ENCODE measurements at places on chromosomes 2 and 18.

- DNase-seq: no peak
- H3K27ac ChIP-seq: no peak overlapping the region
- H3K4me3 ChIP-seq: no peak overlapping the region
- no peaks in the 10 kb centered on the region for H3K27me3 ChIP-seq
- H3K4me1 ChIP-seq: peaks cover 7% of the 10 kb centered on the region
- H3K36me3 ChIP-seq: no peaks in the 10 kb centered on the region
Measured at GRCh38 chr18:24628326-24628725, 167.9 kb downstream of the HRH4 start.

- no peak for DNase-seq
- H3K27me3 ChIP-seq: no peaks in the 10 kb centered on the region
- no peaks in the 10 kb centered on the region for H3K4me1 ChIP-seq
- no peak overlapping the region for H3K4me3 ChIP-seq
- H3K36me3 ChIP-seq: no peaks in the 10 kb centered on the region
Measured at GRCh38 chr18:50611529-50611941, 51.6 kb downstream of the MAPK4 start.

- no peak overlapping the region for H3K4me3 ChIP-seq
- H3K27me3 ChIP-seq: no peaks in the 10 kb centered on the region
- H3K27ac ChIP-seq: no peak overlapping the region
- no peak for DNase-seq
Measured at GRCh38 chr2:148906124-148906523, 31.1 kb downstream of the KIF5C start.

DNA sequence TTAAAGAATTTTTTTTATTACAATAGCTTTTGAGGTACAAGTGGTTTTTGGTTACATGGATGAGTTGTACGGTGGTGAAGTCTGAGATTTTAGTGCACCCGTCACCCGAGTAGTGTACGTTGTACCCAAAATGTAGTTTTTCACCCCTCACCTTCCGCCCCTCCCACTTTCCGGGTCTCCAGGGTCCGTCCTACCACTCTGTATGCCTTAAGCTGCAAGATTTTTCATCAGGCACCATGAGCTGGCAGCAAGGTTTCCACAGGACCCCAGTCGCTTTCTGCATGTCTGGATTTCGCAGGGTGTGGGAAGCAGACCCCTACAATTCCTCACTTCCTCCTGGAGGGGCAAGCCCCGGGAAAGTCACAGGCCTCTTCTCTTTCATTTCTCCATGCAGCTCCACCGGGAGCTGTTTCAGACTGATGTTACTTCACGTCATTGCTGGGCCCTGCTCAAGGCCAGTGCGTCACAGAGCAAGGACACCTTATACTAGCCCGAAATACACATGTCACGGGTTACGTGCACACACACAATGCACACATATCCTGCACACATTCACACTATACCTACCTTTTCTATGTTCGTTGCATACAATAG lies 179.1 kb downstream of the ZFP36L2 start:
- H3K4me1 ChIP-seq: peaks cover 24% of the 10 kb centered on the region
- no peak overlapping the region for H3K27ac ChIP-seq
- no peaks in the 10 kb centered on the region for H3K36me3 ChIP-seq
- no peaks in the 10 kb centered on the region for H3K27me3 ChIP-seq
- H3K4me3 ChIP-seq: no peak overlapping the region

- H3K4me3 ChIP-seq: no peak overlapping the region
- H3K36me3 ChIP-seq: no peaks in the 10 kb centered on the region
- no peaks in the 10 kb centered on the region for H3K27me3 ChIP-seq
- H3K27ac ChIP-seq: no peak overlapping the region
- DNase-seq: no peak
Measured at GRCh38 chr18:64377446-64377845, 228.6 kb upstream of the LINC00305 start.

- no peaks in the 10 kb centered on the region for H3K36me3 ChIP-seq
- DNase-seq: peak; percentile 86
- H3K27me3 ChIP-seq: no peaks in the 10 kb centered on the region
- peaks cover 36% of the 10 kb centered on the region for H3K4me1 ChIP-seq
- H3K27ac ChIP-seq: peak overlapping the region; percentile 84
Measured at GRCh38 chr2:175855794-175856453, 146.1 kb downstream of the LNPK start.

GRCh38 chr2:161871113-161871512 lies 202.9 kb downstream of the DPP4 start:
- H3K4me3 ChIP-seq: no peak overlapping the region
- no peak overlapping the region for H3K27ac ChIP-seq
- no peak for DNase-seq
- H3K4me1 ChIP-seq: no peaks in the 10 kb centered on the region
- H3K27me3 ChIP-seq: no peaks in the 10 kb centered on the region

DNA sequence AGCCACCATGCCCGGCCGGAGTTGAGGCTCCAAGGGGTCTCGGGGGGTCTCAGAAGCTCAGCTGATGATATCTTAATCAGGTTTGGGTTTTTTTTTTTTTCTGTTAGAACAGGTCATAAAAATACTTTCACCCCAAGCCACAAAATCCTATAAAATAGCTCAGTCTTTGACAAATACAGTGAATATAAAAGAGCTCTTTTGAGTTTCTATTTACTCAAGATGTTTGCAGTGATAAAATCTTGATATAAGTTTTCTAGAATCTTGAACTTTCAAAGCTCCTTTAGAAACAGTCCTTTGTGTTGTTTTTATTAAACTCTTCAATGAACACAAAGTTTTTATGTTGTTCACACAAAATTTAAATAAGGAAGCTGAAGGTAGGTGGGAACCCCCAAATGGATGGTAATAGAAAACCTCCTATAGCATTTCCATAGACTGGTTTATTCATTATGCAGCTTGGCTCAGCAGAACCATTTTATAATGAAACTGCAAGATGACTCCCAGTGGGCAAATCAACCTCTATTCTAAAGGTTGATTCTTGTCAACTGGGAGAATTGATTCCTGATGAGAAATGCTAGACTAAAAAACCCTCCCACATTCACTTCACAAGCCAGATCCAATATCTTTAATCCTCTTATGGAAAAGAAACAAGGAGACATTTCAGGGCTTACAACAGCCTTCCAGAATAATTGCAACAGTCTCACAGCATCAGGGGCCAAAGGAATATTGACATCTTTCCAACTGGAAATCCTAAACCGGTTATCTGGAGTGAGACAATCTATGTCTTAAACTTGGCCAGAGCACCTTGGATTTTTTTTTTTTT lies 13.6 kb upstream of the NARS1 start:
- H3K27ac ChIP-seq: no peak overlapping the region
- H3K4me1 ChIP-seq: no peaks in the 10 kb centered on the region
- no peak for DNase-seq
- no peak overlapping the region for H3K4me3 ChIP-seq

DNA sequence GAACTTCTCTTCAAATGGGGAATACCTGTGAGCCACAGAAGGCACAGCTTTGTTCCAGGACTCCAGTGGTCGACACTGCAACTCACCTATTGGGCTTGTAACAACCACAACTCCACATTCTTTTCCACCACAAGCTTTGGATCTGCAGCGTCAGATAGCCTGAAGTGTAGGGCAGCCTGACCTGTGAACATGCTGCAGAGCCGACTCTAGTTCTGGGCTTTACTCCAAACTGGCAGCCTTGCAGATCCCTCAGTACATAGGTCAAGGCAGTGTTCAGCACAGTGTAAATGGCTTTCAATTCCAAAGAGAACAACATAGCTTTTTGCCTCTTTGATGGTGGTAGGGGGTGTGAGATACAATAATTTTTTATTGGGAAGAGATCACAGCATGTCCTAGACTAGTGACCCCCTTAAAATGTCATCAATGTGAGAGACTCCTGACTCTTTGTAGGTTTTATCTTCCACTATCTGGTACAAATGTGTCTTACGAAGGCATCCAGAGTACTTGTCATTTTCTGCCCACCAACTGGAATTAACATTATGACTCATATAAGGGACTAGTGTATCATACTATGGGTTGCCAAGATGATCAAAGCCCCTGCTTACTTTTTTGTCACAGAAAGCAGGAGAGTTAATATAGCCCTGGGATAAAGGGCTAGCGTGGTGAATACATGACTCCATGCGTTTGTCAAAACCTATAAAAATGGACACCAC lies 149.8 kb downstream of the COPS8 start:
- H3K27ac ChIP-seq: peak overlapping the region; percentile 41
- no peak overlapping the region for H3K4me3 ChIP-seq
- H3K27me3 ChIP-seq: no peaks in the 10 kb centered on the region
- no peaks in the 10 kb centered on the region for H3K36me3 ChIP-seq

DNA sequence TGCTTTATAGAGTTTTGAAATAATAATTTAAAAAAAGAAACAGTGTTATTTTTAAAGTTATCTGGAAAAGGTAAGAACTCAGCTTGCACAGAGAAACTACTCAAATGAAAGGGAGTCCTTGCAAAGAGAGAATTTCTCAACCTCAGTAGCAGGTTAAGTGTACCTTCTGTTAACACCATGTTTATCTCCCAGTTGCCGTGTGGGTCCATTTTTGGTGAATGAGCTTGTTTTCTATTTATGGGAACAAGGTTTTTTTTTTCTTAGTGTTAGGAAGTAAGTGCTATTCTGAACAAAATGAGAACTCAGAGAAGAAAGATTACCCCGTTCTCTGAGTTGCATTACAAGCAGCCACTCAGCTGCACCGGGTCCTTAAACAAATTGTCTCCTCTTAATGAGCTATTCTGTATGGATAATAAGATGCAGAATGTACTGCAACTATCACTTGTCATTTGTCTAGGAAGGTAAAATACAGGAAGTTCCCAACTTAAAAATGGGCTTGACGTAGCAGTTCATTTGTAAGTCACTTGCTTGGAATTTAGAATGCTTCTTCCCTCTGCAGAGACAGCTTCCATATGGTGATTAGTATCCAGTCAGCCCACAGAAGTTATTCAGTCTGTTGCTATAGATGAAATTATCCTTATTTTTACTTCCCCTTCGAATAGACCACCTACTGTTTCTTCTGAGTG lies 74.9 kb downstream of the LTBP1 start:
- no peaks in the 10 kb centered on the region for H3K27me3 ChIP-seq
- peaks cover 32% of the 10 kb centered on the region for H3K4me1 ChIP-seq
- no peak overlapping the region for H3K4me3 ChIP-seq
- H3K36me3 ChIP-seq: no peaks in the 10 kb centered on the region

- no peaks in the 10 kb centered on the region for H3K36me3 ChIP-seq
- DNase-seq: no peak
- no peaks in the 10 kb centered on the region for H3K4me1 ChIP-seq
- H3K4me3 ChIP-seq: no peak overlapping the region
- no peak overlapping the region for H3K27ac ChIP-seq
Measured at GRCh38 chr2:38943784-38944183, 54.1 kb downstream of the ARHGEF33 start.

- peaks cover 44% of the 10 kb centered on the region for H3K27me3 ChIP-seq
- H3K27ac ChIP-seq: no peak overlapping the region
- no peaks in the 10 kb centered on the region for H3K36me3 ChIP-seq
- peaks cover 11% of the 10 kb centered on the region for H3K4me1 ChIP-seq
- no peak for DNase-seq
Measured at GRCh38 chr2:218858671-218859555, 692 bp upstream of the WNT6 start.

- DNase-seq: no peak
- peaks cover 38% of the 10 kb centered on the region for H3K4me1 ChIP-seq
- peak overlapping the region; percentile 13 for H3K27ac ChIP-seq
- no peaks in the 10 kb centered on the region for H3K36me3 ChIP-seq
Measured at GRCh38 chr2:6881046-6881445, 3.5 kb downstream of the RSAD2 start.

DNA sequence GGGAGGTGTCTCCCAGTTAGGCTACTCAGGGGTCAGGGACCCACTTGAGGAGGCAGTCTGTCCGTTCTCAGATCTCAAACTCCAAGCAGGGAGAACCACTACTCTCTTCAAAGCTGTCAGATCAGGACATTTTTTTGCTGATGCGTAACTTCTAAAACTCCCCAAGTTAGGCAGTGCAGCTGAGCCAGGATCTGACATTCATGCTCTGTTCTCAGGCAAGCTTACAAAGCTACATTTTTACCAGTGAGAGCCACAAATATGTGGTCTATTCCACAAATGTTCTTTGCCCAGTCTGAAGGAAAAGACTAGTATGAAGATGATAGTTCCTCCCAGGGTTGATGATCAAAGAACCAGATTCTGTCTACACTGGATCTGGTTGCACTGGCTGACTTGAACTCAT lies 184.1 kb downstream of the MTCL1 start:
- DNase-seq: no peak
- no peaks in the 10 kb centered on the region for H3K4me1 ChIP-seq
- H3K4me3 ChIP-seq: no peak overlapping the region
- H3K27me3 ChIP-seq: no peaks in the 10 kb centered on the region
- H3K27ac ChIP-seq: no peak overlapping the region
- no peaks in the 10 kb centered on the region for H3K36me3 ChIP-seq

GRCh38 chr18:63002305-63002704 lies 287.0 kb downstream of the PHLPP1 start:
- no peak for DNase-seq
- H3K36me3 ChIP-seq: no peaks in the 10 kb centered on the region
- H3K27me3 ChIP-seq: no peaks in the 10 kb centered on the region
- H3K27ac ChIP-seq: no peak overlapping the region
- no peak overlapping the region for H3K4me3 ChIP-seq

GRCh38 chr2:120464448-120464931 lies 118.6 kb downstream of the INHBB start:
- no peak for DNase-seq
- peaks cover 13% of the 10 kb centered on the region for H3K4me1 ChIP-seq
- H3K36me3 ChIP-seq: no peaks in the 10 kb centered on the region
- H3K27me3 ChIP-seq: no peaks in the 10 kb centered on the region
- no peak overlapping the region for H3K4me3 ChIP-seq

- H3K36me3 ChIP-seq: no peaks in the 10 kb centered on the region
- H3K4me1 ChIP-seq: peaks cover 54% of the 10 kb centered on the region
- H3K27ac ChIP-seq: peak within 1 kb of the TSS; percentile 90
Measured at GRCh38 chr2:238287737-238288649, at the start of gene PER2. Gene PER2, minus strand, starts transcription at chr2:238288610. Its CDS starts 10,674 bp downstream, at chr2:238277936.

DNA sequence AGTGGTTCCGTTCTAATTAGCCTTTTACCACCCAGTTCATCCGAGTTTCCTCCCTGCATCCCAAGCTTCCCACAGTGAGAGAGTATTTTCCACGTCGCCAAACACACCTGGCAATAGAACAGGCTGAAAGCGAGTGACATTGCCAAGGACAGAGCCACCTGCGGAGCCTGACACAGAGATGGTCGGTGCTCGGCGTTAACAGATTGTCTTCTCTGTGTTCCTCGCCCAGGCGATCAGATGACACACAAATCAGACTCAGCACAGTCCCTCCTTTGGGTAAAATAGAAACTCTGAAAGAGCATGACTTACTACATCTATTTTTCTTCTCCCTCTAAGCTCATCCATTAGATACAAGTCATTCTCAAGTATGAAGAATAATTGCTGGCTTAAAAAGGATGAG lies 107.7 kb downstream of the CD226 start:
- no peak for DNase-seq
- H3K27ac ChIP-seq: no peak overlapping the region
- H3K4me3 ChIP-seq: no peak overlapping the region
- no peaks in the 10 kb centered on the region for H3K4me1 ChIP-seq

DNA sequence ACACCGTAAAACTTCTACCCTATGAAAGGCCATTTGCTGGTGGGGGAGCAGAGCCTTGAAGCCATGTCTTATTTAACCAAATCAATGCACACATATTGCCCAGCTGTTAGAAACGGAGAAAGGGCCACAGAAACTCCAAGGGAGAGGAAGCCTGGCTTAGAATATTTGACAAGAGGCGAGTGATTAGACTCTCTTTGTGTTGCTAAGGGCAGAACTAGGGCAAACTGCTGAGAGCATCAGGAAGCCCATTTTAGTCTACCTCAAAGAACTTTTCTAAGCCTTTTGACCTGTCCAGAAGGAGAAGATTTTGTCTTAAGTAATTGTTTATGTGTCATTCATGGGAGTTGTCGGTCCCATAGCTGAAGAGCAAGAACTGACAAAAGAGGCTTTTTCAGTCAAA lies 54.4 kb upstream of the CELF4 start:
- no peak for DNase-seq
- no peaks in the 10 kb centered on the region for H3K27me3 ChIP-seq
- H3K4me1 ChIP-seq: no peaks in the 10 kb centered on the region

Measured in gastrocnemius medialis (tissue), 4 donors.